ENCODE measurements at places on chromosomes 4 and X.

- DNase-seq = no peak
Observed at GRCh38 chr4:182394181-182394580, 151.0 kb downstream of the TENM3 start.

DNA sequence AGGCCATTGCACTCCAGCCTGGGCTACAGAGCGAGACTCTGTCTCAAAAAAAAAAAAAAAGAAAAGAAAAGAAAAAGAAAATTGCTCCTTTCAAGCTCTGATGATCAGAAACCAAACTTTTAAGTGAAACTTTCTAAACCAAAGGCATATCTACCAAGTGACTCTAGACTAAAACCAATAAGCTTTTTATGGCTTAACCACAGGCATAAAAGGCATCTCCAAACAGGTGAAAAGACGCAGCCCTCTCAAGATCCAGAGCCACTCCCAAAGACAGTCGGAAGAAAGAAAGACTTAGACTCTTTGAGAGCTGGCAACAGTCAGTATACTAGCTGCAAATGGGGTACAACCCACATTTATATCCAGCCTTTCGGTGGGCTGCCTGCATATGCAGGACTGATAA, 117.1 kb upstream of the AP1S2 start:
- no peak for DNase-seq

- no peak for DNase-seq
Observed at GRCh38 chr4:151629097-151629783, 131.6 kb downstream of the GATB start.

DNA sequence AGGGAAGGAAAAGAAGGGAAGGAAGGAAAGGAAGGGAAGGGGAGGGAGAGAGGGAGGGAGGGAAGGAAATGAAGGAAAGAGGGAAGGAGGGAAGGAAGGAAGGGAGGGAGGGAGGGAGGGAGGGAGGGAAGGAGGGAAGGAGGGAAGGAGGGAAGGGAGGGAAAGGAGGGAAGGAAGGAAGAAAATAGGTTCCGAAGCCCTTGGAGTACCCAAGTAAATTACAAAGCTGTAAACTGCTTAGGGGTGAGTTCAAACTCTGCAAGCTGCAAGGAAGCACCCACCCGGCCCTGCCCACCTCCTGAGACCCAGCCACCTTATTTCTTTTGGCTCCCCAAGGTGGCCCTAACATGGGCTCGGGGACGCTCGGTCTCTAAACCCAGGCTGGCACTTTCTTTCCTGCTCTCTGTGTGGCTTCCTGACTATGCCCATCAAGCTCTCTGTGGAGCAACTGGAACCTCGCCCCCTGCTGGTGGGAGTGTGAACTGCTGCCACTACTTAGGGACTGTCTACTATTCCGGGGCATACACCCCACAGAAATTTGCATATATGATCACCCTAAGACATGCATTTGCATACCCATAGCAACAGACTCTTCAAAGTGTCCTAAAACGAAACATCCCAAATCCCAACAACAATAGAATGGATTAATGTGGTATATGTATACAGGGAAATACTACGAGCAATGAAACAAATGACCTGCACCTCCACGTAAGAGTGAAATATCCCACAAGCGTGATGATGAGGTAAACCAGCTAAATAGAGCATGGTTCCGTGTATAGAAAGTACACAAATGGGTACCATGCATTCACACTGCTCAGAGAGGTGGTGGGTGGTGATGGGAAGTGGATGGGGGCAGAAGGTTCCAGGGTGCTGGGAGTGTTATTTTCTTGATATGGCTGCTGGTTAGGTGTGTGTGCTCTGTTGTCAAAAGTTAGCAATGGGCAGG, 151.7 kb upstream of the TBL1X start:
- peak; percentile 67 for DNase-seq

DNA sequence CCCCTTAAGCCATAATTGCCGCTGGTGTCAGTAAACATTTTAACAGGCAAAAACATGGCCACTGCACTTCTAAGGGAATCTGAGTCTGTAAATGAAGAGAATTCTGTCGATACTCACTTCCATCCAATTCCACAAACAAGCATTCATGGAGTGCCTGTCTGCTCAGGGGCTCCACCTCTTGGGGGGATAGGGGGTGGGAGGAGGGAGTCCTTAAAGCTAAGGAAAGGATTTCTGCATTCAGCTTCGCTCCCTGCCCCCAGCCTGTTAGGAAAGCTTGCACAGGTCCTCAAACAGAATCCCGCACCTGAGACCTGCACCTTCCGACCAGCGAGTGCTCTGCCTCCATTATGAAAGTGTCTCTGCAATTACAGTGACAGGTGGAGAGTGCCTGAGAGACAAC, 130.2 kb upstream of the KIT start:
- DNase-seq = no peak

- DNase-seq = no peak
Observed at GRCh38 chrX:63743596-63743995, 41.4 kb downstream of the ARHGEF9 start.

DNA sequence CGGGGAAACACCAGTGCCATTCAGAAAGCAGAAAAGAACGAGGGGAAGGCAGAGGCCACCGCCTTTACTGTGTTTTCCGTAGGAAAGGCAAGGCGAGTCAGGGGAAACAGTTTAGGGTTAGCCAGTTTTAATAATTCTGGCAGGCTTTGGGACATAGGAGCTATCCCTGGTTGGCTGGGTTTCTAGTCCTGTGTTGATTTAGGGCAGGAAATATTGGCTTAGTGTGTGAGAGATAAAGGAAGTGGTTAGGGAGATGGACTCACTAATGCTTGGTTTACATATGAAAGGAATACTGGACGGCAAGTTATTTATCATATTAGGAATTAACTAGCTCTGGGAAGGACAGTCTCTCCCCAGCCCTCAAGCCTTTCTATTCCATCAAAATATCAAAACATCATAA, 53.1 kb downstream of the SYNPO2 start:
- DNase-seq = no peak

GRCh38 chrX:44871931-44872820, 812 bp upstream of the KDM6A start:
- DNase-seq = peak; percentile 6

GRCh38 chrX:5876984-5877596, 351.6 kb downstream of the NLGN4X start:
- DNase-seq = no peak

DNA sequence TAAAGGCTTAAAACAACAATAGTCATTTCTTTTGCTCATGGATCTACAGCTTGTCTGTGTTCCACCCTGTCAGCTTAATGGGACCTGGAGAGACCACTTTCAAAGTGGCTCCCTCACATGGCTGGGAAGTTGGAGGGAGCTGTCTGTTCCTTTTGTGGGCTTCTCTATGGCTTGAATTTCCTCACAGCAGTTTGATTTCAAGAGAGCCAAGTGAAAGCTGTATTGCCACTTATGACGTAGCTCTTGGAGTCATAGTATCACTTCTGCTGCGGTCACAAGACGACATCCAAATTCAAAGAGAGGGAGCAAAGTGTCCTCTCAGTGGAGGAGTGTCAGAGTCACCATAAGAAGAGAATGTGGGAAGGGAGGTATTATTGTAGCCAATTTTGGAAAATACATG, 22.7 kb upstream of the ACSL1 start:
- no peak for DNase-seq

DNA sequence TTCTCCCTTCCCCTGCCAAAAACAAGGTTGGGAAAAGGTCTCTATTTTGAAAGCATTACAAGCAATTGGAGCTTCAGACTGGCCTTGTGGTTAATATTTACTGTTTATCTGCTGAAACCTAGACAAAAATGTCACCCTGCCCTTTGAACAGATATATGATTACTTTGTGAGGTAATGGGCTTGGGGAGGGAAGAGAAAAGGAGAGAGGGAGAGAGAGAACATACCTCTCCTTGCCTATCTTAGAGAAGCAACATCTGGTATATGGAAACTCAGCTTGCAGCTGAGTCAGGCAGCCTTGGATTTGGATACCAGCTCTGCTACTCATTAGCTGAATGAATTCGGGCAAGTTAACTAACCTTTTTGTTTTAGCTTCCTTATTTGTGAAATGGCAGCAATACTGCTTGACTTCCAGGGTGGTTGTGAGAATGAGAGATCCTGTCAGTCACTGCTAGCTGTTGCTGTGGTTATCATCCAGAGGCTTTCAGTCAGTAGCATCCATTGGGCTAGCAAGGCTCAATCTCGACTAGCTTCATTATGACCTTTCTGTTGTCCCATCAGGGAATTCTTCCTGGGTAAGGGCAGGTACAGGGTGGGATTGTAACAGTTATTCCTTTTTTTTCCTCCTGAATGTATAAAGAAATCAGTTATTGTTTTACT, 41.1 kb downstream of the ZFX start:
- DNase-seq = no peak

- no peak for DNase-seq
Observed at GRCh38 chr4:22842360-22843018, 149.8 kb downstream of the GBA3 start.

DNA sequence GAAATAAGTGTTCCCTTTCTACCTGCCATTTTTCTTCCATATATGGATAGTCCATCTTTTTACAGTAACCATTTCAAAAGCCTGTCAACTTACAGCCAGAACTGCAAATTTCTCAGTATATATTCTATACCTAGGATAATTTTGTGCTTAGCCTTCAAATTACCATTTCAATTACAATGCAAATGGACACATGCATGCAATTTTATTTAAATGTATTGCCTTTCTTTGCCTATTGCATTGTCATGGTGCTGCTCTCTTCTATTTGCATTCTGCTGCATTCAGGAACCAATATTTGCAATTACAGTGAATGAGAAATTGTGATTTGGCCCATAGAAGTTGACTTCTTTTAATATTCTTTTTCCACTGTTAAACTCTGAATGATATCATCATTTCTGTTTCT, 1753.4 kb upstream of the TENM3 start:
- no peak for DNase-seq

- no peak for DNase-seq
Observed at GRCh38 chrX:34877436-34877835, 65.2 kb upstream of the FAM47B start.

DNA sequence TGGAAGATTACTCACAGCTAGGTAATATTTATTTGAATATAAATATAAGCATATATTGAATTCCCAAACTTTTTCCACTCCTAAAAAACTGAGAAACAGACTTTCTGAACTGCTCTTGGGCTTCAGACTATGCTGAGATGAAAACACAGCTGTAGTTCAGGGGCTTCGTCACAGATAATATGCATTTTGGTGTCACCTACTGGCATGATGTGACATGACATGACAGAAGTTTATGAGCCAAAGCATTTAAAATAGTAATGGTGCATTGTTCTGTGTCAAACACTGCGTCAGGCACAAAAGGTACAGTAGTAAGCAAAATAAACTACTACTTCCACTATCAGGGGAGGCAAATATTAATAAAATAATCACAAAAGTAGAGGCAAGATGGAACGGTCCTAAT, 171.3 kb downstream of the BTC start:
- DNase-seq = no peak

GRCh38 chr4:70589785-70590184, 2.3 kb upstream of the AMBN start:
- no peak for DNase-seq

- DNase-seq = no peak
Observed at GRCh38 chrX:106581856-106582255, 29.9 kb upstream of the RADX start.

GRCh38 chr4:3449574-3450534, 8.1 kb downstream of the HGFAC start:
- DNase-seq = no peak

GRCh38 chr4:11904117-11904535, 475.4 kb upstream of the HS3ST1 start:
- DNase-seq = no peak

DNA sequence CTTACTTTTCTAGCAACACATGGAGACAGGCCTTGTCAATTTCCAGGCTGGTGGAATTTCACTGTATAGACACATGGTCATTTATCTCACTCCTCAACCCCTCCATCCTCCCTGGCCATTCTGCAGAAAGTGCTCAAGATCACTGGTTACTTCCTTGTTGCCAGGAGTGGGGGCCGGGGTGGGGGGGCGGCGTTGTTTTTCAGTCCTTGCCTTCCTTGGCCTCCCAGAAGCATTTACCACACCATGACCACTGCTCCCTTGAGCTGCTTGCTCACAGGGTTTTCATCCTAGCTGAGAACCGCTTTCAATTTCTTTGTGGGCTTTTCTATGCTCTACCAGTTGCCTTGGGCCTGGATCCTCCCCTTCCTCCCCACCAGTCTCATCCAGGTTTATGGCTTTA, 14.1 kb upstream of the BCOR start:
- no peak for DNase-seq

- DNase-seq = no peak
Observed at GRCh38 chr4:58766763-58767162, 1656.6 kb upstream of the IGFBP7 start.

DNA sequence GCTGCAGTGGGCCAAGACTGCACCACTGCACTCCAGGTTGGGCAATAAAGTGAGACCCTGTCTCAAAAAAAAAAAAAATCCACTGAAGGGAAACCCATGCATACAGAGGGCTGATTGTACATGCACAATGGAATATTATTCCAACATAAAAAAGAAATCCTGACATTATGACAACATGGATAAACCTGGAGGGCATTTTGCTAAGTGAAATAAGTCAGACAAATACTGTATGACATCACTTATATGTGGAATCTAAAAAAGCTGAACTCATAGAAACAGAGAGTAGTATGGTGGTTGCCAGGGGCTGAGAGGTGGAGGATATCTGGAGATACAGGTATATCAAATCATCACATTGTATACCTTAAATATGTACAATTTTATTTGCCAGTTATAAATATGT, 102.2 kb downstream of the PPEF1 start:
- no peak for DNase-seq

- DNase-seq = no peak
Observed at GRCh38 chr4:108006361-108006760, 16.7 kb downstream of the HADH start.

- no peak for DNase-seq
Observed at GRCh38 chrX:7091923-7092322, 55.6 kb upstream of the STS start.

All from stimulated activated CD4-positive, alpha-beta T cell treated with anti-CD3 and anti-CD28 coated beads, Interleukin-4, amount 100 ng/mL, for 4 hours (primary cell).